Stimulated activated CD8-positive, alpha-beta memory T cell treated with anti-CD3 and anti-CD28 coated beads, Interleukin-12 subunit alpha, Interleukin-12 subunit beta, amount 100 ng/mL, for 4 hours (primary cell): ENCODE measurements at places on chromosomes 2 and 18.

DNA sequence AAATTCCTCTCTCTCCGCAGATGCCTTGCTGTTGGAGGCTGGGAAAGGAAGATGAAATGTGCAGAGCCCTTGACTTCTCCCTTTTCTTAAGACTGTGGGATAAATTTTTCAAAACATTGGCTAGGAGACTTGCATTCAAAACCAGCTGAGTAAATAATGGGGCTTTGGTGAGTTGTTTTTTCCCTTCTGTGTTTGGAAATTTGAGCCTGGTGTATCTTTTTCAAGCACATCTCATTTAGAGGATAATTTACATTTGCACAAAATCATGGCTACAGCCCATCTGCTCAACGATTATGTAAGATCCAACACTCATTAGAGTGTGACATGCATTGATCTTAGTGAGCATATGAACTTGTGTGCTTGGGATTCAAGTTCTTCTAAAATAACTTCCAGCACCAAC is 112.1 kb upstream of the ATP8B1 start:
- no peak for DNase-seq

GRCh38 chr2:47486841-47487497 is 84.0 kb downstream of the MSH2 start:
- DNase-seq: no peak

DNA sequence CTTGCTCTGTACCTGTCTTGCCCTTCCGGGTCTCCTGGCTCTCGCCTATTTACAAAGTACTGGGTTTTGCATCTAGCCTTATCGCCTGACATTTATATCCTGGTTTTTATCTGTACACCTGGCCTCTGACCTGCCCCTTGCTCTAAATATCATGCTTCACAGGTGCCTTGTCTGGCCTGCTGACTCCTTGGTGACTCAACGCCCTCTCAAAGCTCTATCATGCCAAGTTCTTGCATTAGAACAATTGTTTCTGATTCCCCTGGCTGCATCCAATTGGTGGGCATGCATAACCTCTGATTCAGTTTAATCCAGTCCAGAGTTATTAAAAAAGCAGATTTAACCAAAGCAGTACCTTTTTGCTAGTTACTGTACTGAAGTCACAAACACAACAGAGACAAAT is 113.9 kb upstream of the CCDC68 start:
- DNase-seq: no peak

DNA sequence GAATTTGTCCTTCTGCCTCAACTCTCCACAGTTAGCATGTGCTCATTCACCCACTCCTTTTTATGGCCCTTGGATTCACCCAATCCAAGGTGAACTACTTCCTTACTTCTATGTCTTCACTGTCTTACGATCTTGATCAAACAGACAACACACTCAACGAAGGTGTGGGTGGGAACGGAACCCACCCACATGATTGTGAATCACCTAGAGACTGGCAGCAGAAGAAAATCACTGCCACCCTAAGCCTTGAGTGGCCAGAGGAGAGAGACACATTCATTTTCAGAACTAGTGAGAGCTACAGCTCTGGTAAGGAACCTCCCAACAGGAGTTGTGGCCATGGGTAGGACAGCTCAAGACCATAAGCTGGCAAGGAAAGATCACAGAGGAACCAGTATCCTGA is 194.3 kb downstream of the PLCL1 start:
- no peak for DNase-seq

DNA sequence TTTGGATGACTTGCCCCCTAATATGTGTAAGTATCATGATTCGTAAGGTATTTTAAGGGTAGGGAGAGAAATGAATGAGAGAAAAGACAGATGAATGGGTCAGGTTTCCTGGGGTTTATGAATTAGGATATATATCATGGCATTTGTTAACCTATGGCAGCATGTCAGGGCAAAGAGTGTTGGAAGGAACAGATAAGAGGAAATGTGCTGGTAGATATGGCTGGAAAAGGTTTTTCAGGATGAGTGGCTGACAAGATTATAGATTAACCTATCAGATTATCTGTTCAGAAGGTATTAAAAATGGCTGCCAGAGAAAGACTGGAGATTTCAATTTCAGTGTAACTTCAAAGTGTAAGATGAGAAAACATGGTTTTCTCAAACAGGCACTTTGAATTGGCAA is 67.8 kb downstream of the SRBD1 start:
- DNase-seq: no peak

DNA sequence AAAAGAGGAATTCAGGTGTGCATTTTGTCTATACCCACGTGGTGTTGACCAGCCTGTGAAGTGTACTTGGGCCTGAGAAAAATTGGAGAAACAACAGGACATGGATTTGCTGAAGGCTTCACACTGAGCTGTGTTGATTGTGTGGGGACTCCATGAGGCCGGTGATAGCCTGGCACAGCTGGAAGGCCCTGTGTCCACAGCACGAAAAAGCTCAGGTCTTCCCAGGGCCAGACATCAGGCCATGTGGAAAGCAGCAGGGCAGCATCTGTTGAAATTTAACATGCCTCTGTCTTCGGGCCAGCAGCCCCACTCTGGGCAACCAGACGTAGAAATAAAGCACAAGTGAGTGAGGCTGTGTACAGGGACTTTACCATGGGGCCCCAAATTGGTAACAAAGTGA is 84.1 kb downstream of the HS6ST1 start:
- DNase-seq: no peak

DNA sequence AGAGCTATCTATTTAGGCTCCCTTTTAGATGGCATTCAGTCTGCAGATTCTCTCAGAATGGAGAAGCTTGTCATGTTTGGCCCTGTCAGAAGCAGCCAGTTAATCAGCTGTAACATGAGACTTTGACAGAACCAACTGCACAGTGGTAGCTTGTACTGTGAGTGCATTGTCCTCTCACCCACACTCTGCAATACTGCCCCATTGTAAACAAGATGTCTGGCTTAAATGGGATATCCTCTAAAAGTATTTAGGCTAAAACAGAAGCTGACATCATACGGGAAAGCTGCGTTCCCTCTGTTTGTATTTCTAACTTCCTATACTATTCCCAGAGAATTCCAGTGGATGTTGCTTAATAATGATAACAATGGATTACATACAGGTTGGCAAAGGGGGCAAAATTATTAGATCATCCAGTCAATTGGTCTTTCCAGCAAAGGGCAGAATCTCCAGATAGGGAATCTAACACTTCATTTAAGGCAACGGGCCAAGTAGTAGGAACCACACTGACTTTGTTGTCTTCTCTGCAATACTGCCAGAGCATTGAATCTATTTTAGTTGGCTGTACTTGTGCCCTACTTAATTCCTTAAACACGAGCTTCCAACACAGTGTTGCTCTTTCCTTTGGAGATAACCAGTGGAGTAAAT is 15.4 kb upstream of the STAT4 start:
- no peak for DNase-seq

- DNase-seq: no peak
These were observed 68.5 kb downstream of the COBLL1 start for GRCh38 chr2:164773091-164773490.

DNA sequence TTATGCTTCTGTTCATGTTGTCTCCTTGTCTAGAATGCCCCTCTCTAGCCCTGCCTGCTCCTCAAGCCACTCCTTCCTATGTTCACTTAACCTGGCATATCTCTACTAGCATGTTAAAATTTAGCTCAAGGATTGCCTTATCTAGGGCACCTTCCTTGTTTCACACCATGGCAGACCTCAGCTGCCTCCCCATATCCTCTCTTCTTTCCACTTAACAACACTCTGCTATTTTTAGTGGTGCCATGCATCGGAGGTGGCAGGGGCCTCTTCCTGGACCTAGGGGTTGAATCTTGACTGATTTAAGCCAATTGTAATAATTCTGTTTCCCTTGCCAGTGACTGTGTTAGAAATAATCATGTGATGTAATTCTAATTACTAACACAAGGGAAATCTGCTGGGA is 36.9 kb upstream of the FAM98A start:
- DNase-seq: no peak

- DNase-seq: no peak
These were observed 73.5 kb downstream of the LIMS1 start for GRCh38 chr2:108607706-108608301.
